ENCODE measurements at places on chromosomes 11 and 22. TPM values are rescaled to one million over a fixed set of nuclear protein-coding genes. Genes with fewer than 3 reads are reported as not detected.

GRCh38 chr11:2428322-2428795, 16.0 kb downstream of the TRPM5 start:
- no peak for DNase-seq

- DNase-seq: peak; percentile 96
Observed at GRCh38 chr11:76799066-76799804, 16.1 kb downstream of the TSKU start.

- DNase-seq: no peak
Observed at GRCh38 chr22:38567531-38568285, 2.3 kb downstream of the DMC1 start.

DNA sequence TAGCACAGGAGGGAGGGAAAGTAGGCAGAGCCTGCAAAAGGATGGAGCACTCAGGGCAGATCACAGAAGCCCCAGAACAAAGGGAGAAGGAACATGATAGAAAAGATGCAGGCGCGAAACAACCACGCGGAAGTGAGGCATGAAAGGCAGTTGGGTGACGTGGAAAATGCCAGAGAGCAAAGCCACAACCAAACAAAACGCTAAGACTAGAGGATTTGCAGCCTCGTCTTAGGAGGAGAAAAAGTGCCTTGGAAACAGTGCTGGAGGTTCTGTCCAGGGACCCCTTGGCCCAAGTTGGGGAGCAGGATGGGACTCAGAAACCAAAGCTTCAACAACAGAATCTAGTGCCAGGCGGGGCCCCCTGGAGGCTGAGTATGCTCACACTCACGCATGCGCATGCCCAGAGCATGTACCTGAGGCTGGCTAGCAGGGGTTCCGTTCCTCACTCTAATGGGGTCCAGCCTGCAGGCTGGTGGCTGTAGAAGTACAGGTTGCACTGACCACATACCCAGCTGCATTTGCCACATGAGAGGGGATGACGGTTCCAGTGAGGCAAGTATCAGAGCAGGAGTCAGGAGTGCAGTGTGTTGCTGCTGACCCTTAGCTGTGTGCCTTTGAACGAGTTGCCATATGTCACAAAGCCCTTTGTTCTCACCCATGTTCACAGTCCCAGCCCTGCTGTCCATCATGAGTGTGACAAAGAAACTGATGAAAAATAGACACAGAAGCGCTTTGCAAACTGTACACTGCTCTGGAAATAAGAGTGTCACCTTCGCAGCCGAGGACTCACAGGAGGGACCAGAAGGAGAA, 568.6 kb upstream of the CADM1 start:
- DNase-seq: no peak

DNA sequence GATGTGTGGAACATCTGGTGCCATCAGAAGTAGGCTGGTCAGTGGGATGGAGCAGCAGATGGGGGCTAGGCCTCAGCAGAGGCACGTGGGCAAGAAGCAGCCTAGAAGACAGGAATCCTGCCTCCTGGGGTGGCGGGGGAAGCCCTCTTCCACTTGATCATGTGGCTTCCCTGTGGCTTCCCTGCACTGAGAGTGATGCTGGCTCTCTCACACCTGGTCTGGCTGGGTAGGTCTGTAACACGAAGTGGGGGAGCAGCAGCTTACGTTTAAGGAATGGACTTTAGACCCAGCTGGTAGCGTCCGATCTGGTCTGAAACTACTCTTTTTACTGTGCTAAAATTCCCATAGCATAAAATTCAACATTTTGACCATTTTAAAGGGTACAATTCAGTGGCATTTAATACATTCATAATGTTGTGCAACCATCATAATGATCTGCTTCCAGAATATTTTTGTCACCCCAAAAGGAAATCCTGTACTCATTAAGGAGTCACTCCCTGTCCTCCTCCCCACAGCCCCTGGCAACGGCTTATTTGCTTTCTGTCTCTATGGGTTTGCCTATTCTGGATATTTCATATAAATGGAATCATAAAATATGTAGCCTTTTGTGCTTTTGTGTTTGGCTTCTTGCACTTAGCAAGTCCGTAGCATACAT, 21.7 kb downstream of the PTPN5 start:
- DNase-seq: no peak

DNA sequence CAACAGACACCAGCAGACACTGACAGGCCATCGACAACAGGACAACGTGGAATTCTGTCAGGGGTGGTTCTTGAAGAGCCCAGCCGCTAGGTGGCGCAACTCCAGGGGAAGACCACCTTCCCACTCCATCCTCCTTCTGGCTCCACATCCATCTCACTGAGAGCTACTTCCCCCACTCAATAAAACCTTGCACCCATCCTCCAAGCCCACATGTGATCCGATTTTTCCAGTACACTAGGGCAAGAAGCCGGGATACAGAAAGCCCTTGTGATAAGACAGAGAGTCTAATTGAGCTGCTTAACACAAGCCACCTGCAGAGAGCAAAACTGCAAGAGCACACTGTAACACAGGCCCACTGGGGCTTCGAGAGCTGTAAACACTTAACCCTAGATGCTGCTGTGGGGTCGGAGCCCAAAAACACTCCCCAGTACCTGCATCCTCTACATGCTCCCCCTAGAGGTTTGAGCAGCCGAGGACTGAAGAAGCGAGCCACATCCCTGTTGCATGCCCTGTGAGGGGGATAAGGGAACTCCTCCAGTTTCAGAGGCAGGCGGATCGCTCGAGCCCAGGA, 11.5 kb upstream of the RAB39A start:
- no peak for DNase-seq

- no peak for DNase-seq
Observed at GRCh38 chr11:111542606-111543275, 2.2 kb downstream of the LAYN start.

- no peak for DNase-seq
Observed at GRCh38 chr11:75516886-75517285, 8.9 kb downstream of the GDPD5 start.

GRCh38 chr22:45468872-45469271, 33.8 kb upstream of the FBLN1 start:
- DNase-seq: no peak

- DNase-seq: no peak
Observed at GRCh38 chr22:49063545-49063890, 764.2 kb downstream of the BRD1 start.

DNA sequence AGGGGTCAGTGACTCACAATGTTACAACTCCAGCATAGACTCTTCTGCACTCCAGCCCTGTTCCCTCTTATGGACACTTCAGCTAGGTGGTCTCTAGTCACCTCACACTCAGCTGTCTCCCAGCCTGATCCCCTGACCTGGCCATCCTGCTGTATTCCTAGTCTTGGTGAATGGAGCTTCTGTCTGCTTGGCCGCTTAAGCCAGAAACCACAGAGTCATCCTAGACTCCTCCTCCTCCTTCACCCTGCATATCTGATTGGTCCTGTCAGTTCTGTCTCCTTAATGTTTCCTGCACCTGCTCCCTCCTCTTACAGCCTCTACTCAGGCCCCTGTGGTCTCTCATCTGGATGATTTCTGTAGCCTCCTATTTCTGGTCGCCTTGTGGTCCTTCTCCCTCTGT, 144.9 kb downstream of the HIPK3 start:
- DNase-seq: no peak

DNA sequence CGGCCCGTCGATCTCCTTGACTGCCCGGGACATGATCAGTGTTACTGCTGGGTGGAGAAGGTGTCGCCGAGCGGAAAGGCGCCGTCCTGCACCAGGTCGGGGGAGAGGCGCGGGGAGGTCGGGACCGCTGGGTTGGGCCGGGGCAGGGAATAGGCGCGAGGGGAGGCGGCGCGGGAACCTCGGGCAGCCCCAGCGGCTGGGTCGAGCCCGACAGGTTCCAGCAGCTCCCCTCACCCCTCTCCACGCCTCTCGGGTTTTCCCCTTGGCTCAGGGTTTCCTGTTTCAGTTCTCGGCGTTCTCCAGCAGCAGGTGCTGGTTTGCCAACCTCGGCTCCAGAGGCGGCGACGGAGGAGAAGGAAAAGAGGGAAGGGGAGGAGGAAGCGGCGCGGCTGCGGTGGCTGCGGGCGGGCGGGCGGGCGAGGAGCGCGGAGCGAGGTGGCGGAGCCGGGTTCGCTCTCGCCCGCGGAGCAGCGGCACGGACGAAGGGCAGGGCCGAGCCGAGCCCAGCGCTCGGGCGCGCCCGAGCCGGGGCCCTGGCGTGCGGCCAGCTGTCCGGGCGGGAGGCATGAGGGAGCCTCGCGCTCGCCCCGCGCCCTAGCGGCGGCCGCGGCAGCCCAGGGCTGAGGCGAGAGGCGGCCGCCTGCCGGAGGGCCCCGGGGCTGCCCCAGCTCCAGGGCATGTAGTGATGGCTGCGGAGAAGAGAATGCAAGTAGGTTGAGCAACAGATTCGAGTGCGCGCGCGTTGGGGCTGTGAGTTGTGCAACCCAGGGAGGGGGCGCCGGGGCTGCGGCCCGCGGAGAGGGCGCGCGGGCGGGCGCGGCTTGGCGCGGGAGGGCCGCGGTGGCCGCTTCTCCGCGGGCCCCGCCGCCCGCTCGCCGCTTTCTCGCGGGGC, at the start of gene ZC3H12C:
TSS of gene ZC3H12C (plus strand) at position 878 of the 892 bp plus-strand sequence. CDS start 20 bp downstream, outside the sequence.
- peak; percentile 91 for DNase-seq

- peak; percentile 73 for DNase-seq
Observed at GRCh38 chr11:69923641-69924307, 104.6 kb upstream of the FGF3 start.

- DNase-seq: no peak
Observed at GRCh38 chr11:34960277-34960676, 43.9 kb downstream of the PDHX start.

- no peak for DNase-seq
Observed at GRCh38 chr11:46661836-46662235, 38.6 kb downstream of the ARHGAP1 start.

GRCh38 chr22:33302549-33302948, 244.4 kb upstream of the SYN3 start:
- DNase-seq: no peak

DNA sequence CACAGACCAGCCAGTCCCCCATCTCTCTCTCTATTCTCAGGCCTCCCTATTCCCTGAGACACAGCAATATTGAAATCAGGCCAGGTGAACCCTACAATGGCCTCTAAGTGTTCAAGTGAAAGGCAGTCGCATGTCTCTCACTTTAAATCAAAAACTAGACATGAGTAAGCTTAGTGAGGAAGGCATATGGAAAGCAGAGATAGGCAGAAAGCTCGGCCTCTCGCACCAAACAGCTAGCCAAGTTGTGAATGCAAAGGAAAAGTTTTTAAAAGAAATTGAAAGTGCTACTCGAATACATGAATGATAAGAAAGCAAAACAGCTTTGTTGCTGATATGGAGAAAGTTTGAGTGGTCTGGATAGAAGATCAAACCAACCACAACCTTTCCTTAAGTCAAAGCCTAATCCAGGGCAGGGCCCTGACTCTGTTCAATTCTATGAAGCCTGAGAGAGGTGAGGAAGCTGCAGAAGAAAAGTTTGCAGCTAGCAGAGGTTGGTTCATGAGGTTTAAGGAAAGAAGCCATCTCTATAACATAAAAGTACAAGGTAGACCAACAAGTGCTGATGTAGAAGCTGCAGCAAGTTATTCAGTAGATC, 19.8 kb upstream of the MPZL2 start:
- DNase-seq: no peak

DNA sequence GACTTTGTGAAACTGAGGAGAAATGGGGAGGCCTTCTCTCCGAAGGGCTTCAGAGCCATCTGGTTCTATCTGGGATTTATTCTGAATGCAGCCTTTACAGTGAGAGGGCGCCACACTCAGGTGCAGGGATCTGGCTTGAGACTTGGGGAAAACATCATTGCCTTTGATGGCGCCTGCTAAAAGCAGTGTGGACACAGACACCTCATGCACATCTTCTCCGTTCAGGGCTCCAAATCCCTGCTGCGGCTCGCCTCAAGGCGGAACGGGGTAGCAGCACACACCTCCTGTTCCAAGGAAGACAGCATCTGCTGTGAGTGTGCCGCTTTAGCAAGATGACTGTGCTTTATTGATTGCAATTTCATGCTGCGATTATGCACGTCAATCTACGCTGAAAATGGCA, 37.1 kb upstream of the OLFML1 start:
- no peak for DNase-seq

DNA sequence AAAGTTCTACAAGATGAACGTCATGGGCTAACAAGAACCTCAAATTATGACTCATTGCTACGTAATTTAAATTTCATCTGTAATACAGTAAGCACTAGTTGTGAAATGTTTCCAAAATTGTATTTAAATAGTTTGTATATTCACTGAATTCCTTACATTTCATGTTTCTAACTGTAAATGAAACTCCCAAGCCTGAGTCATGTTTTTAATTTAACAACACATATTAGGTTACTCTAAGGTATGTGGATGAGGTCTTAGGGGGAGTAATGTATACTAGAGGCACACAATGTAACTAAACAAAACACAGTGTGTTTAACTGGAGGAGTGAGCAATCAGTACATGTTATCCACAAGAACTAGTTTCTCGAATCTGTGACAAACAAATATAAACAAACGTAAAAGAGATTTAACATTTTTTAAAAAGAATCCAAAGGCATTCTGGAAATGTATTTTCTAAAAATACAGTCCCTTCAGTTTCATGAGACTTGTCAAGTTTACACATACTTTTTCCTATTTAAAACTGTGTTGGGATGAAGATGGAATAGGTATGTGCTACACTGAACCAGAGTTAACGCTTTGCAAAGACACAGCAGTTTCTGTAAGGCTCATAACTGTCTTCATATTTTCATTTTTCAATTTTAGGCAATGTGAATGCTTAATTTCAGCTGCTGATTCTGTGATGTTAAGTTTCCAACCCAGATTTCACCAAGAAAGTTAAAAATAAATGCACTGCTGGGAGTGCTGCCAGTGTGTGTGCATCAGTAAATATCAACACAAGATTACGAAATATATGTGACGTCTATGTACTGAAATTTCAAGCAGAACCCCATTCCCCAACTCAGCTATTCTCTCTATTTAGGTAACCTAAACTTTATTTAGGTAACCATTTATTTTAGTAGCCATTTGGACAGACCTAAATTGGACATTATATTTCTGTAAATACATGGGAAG, 52.6 kb downstream of the PITPNB start:
- no peak for DNase-seq

DNA sequence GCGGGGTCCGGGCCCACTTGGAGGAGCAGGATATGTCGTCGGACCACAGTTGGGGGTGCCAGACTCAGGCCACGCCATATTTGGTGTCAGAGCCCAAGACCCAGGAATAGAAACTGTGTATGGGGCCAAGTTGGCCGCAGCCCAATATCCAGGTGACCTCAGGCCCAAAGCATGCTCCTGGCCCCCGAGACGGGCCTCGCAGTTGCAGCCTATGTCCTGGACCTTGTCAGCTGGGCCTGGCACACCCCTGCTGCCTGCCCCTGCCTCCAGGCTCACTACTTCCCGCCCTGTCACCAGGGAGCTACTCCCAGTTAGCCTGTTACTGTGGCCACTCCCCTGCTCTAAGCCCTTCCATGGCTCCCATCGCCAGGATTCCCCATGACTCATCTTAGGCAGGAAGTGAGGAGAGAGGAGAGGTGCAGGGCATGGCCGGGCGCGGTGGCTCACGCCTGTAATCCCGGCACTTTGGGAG, 23.1 kb downstream of the A4GALT start:
- no peak for DNase-seq

- no peak for DNase-seq
Observed at GRCh38 chr11:129190087-129190486, 2.0 kb downstream of the ARHGAP32 start.

The FAM83F gene
- 0.87 TPM for total RNA-seq

The MPZL2 gene
- 36.8 TPM for total RNA-seq

The PHLDA2 gene
- total RNA-seq: 6.8 TPM

The OR5B21 gene
- total RNA-seq: not detected

The LRRC10B gene
- 1.2 TPM for total RNA-seq

The JHY gene
- total RNA-seq: 12.0 TPM

The RAB38 gene
- 3.5 TPM for total RNA-seq

The DDI1 gene
- not detected for total RNA-seq

The BIK gene
- total RNA-seq: not detected

The APOA4 gene
- 15.0 TPM for total RNA-seq

The TSPO gene
- total RNA-seq: 305 TPM

The SUSD2 gene
- total RNA-seq: 5.9 TPM

The TSPAN18 gene
- total RNA-seq: 14.2 TPM

The CPT1A gene
- total RNA-seq: 51.9 TPM

The SHISA8 gene
- total RNA-seq: not detected

The RASD2 gene
- 1.6 TPM for total RNA-seq

Measured in mesenteric fat pad (tissue), 1 donor.